ENCODE measurements at places on chromosomes 6 and 20. TPM values are rescaled to one million over a fixed set of nuclear protein-coding genes. Genes with fewer than 3 reads are reported as not detected.
A peak's percentile ranks its signal among the peaks of the same experiment; 100 is the strongest.

LKAAEAR1 gene
- not detected for total RNA-seq

GRCh38 chr6:134106702-134107101, 54.3 kb upstream of the SLC2A12 start:
- no peaks in the 10 kb centered on the region for H3K36me3 ChIP-seq
- H3K27me3 ChIP-seq, result no peaks in the 10 kb centered on the region
- peaks cover under 1% of the 10 kb centered on the region for H3K4me1 ChIP-seq
- DNase-seq, result no peak
- no peak overlapping the region for H3K4me3 ChIP-seq

CDH22 gene
- not detected for total RNA-seq

GRCh38 chr6:37059344-37060194, 54.1 kb downstream of the FGD2 start:
- H3K4me3 ChIP-seq, result no peak overlapping the region
- no peak overlapping the region for H3K27ac ChIP-seq
- H3K36me3 ChIP-seq, result no peaks in the 10 kb centered on the region

CSNK2A1 gene
- total RNA-seq, result 91.8 TPM

- peak overlapping the region; percentile 50 for H3K4me3 ChIP-seq
- DNase-seq, result no peak
- peaks cover 36% of the 10 kb centered on the region for H3K4me1 ChIP-seq
- no peaks in the 10 kb centered on the region for H3K36me3 ChIP-seq
- no peaks in the 10 kb centered on the region for H3K27me3 ChIP-seq
Measured at GRCh38 chr6:135088818-135089809, 34.5 kb upstream of the HBS1L start.

BACH2 gene
- 116 TPM for total RNA-seq

DNA sequence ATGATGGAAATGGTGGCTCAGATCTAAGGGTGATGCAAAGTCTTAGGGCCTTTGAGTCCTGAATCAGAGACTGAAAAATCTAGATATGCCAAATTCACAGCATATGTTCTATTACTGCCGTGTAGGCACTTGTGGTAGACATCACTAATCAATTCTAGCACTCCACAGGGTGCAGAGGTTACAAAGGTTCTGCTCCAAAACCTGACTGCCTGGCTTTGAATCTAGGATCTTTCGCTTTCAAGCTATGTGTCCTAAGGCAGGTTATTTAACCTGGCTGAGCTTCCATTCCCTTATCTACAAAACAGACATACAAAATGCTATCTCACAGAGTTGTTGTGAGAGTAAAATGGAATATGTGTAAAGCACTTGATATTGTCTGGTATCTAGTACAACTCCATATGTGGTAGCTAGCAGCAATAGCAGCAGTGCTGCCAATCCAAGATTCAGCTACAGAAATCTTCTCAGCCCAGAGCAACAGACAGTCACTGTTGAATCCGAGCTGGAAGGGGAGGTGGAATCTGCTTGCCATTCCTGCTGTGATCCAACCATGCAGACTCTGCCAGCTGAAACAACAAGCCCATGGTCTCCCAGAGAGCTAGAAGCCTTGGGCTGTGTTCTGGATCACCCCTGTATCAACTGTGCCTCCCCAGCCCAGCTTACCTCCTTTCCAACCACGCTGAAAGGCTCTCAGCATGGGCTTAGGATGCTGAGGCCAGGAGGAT, 206.9 kb downstream of the TFAP2C start:
- H3K4me3 ChIP-seq, result no peak overlapping the region
- DNase-seq, result no peak
- H3K27me3 ChIP-seq, result peaks cover 12% of the 10 kb centered on the region
- no peaks in the 10 kb centered on the region for H3K4me1 ChIP-seq
- no peaks in the 10 kb centered on the region for H3K36me3 ChIP-seq
- H3K27ac ChIP-seq, result no peak overlapping the region

DNA sequence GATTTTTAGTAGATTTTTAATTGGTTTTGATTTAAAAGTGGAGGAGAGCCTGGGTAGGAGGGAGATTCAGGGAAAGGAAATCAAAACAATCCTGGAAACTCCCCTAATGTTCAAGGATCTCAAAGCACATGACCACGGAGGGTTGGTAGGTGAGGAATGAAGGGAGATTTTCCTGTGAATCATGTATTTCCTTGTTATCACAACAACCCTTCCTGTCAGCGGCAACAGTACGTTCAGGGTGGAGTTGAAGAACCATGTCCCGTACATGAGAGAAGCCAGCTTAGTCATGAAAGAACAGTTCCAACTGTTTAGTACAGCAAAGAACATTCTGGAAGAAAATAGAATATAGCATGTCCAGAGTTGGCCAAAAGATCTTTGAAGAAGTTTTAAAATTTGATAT, 79.4 kb upstream of the SCAF8 start:
- H3K27ac ChIP-seq, result no peak overlapping the region
- H3K27me3 ChIP-seq, result peaks cover 2% of the 10 kb centered on the region
- DNase-seq, result no peak
- H3K4me3 ChIP-seq, result no peak overlapping the region
- no peaks in the 10 kb centered on the region for H3K4me1 ChIP-seq
- no peaks in the 10 kb centered on the region for H3K36me3 ChIP-seq

DNA sequence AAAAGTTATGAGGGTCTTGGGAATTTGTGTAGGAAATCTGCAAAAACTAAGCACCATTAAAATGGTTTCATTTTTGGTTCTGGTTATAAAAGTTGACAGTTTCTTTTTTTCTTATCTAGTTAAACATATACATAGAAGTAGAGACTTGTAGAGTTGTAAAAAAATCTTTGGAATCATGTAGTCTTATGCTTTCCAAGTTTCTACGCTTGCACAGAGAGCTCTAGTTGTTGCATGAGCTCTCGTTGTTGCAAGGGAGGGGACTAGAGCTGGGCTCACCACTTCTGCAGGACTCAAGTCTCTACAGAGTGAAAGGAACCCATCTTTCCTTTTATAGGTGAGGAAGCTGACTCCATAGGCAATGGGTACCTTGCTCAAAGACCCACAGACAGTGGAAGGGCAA, 21.6 kb upstream of the CCN2 start:
- no peaks in the 10 kb centered on the region for H3K36me3 ChIP-seq
- H3K4me3 ChIP-seq, result no peak overlapping the region
- no peak overlapping the region for H3K27ac ChIP-seq
